ENCODE measurements at places on chromosomes 13 and 19. TPM values are rescaled to one million over a fixed set of nuclear protein-coding genes. Genes with fewer than 3 reads are reported as not detected.

The NCCRP1 gene
- not detected for polyA plus RNA-seq

DNA sequence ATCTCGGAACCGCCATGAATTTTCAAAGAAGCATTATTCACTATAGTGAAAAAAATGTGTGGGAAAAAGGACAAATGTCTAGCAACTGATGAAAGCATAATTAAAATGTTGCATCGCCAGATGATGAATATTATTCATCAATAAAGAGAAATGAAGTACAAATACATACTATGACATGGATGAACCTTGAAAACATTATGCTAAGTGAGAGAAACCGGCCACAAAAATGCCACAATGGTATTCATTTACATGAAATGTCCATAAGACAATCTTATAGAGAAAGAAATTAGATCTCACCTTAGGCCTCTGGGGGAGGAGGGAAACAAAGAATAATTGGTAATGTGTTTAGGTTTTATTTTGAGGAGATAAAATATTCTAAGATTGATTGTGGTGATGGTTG lies 645.0 kb downstream of the EFNB2 start:
- H3K27ac ChIP-seq: no peak overlapping the region
- H3K36me3 ChIP-seq: no peaks in the 10 kb centered on the region
- H3K4me1 ChIP-seq: no peaks in the 10 kb centered on the region
- H3K27me3 ChIP-seq: no peaks in the 10 kb centered on the region
- no peak for DNase-seq

The NALCN gene
- polyA plus RNA-seq: not detected

DNA sequence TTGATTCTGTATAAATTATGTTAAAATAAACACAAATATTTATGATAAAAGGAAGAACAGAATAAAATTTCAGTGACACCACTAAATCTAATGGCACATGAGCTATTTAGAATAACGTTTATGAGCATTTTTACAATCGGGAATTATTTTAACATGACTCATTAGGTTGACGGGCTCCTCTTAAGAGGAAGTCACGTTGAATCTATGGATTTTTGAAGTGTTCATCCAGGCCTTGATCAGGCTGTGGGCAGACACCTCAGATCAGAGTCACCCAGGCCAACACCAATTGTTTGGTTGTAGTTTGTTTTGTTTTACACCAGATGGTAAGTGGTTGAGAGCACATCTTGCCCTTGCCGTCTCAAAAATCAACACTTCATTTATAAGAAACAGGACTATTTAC lies 257.8 kb downstream of the FOXO1 start:
- H3K27ac ChIP-seq: no peak overlapping the region
- H3K27me3 ChIP-seq: no peaks in the 10 kb centered on the region

The CLEC17A gene
- polyA plus RNA-seq: 127 TPM

The TPTE2 gene
- not detected for polyA plus RNA-seq

GRCh38 chr19:35938282-35939224 lies 2.4 kb downstream of the LRFN3 start:
- H3K27me3 ChIP-seq: peaks cover 45% of the 10 kb centered on the region
- no peaks in the 10 kb centered on the region for H3K36me3 ChIP-seq
- peak overlapping the region; percentile 81 for H3K4me3 ChIP-seq
- no peak overlapping the region for H3K27ac ChIP-seq
- no peak for DNase-seq
- H3K4me1 ChIP-seq: peaks cover 17% of the 10 kb centered on the region

DNA sequence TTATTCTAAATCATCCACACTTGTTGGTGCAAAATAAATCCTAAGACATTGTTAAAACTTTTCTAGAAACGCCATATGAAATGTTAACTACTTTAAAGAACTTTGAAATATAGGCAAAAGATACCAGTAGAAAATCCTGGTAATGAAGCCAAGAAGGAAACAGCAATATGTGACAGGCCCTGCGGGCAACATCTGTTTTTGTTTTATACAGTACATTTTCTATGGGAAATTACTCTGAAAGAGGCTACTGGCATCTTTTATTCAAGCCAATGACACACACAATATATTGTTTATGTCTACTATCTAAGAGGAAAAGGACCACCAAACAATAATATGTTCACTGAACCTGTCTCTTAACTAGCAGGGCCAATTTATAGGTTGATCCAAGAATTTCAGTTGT lies 829.7 kb downstream of the PCDH17 start:
- no peaks in the 10 kb centered on the region for H3K4me1 ChIP-seq
- H3K36me3 ChIP-seq: no peaks in the 10 kb centered on the region
- no peak overlapping the region for H3K27ac ChIP-seq
- DNase-seq: no peak

GRCh38 chr19:33677745-33678426 lies 56.1 kb downstream of the CHST8 start:
- no peak for DNase-seq
- no peaks in the 10 kb centered on the region for H3K4me1 ChIP-seq
- H3K27me3 ChIP-seq: peaks cover 19% of the 10 kb centered on the region

- no peak overlapping the region for H3K27ac ChIP-seq
- peaks cover 20% of the 10 kb centered on the region for H3K36me3 ChIP-seq
- H3K4me1 ChIP-seq: peaks cover 8% of the 10 kb centered on the region
- no peak overlapping the region for H3K4me3 ChIP-seq
Observed at GRCh38 chr19:55269299-55269698, 10.5 kb upstream of the PPP6R1 start.

GRCh38 chr13:97570442-97570841 lies 136.5 kb downstream of the RAP2A start:
- no peak overlapping the region for H3K4me3 ChIP-seq
- DNase-seq: no peak
- H3K27me3 ChIP-seq: peaks cover 24% of the 10 kb centered on the region
- H3K27ac ChIP-seq: no peak overlapping the region

- no peaks in the 10 kb centered on the region for H3K27me3 ChIP-seq
- DNase-seq: no peak
- no peak overlapping the region for H3K4me3 ChIP-seq
- H3K27ac ChIP-seq: no peak overlapping the region
Observed at GRCh38 chr13:44819245-44819644, 170.0 kb downstream of the NUFIP1 start.

DNA sequence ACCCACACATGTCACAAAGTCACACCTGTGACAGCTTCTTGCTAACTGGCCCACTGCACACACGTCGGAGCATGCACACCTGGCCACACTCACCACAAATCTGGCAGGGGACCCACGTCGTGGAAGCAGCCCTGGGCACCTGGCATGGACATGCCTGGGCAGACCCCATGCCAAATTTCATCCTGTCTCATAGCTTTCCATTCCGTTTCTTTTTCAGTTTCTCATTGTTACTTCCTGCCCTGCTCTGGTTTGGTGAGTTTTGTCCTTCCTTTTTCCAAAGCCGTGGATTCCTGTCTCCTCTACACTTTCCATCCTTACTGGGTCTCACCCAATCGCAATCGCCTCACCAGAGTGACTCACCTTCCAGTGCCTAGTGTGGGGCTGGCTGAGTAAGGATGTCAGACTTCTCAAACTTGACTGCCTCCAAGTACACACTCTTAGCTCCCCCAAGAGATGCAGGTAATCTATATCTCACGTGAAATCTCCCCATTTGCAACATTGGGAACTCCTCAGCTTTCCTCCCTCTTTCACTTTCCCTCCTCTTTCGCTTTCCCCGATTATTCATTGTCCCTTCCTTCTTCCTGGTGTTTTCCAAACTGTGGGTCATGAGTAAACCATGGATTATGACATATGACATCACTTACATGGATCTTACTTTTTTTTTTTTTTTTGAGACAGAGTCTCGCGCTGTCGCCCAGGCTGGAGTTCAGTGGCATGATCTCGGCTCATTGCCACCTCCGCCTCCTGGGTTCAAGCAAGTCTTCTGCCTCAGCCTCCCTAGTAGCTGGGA lies 1.6 kb upstream of the BBC3 start:
- H3K27me3 ChIP-seq: peaks cover 14% of the 10 kb centered on the region
- DNase-seq: peak; percentile 37

DNA sequence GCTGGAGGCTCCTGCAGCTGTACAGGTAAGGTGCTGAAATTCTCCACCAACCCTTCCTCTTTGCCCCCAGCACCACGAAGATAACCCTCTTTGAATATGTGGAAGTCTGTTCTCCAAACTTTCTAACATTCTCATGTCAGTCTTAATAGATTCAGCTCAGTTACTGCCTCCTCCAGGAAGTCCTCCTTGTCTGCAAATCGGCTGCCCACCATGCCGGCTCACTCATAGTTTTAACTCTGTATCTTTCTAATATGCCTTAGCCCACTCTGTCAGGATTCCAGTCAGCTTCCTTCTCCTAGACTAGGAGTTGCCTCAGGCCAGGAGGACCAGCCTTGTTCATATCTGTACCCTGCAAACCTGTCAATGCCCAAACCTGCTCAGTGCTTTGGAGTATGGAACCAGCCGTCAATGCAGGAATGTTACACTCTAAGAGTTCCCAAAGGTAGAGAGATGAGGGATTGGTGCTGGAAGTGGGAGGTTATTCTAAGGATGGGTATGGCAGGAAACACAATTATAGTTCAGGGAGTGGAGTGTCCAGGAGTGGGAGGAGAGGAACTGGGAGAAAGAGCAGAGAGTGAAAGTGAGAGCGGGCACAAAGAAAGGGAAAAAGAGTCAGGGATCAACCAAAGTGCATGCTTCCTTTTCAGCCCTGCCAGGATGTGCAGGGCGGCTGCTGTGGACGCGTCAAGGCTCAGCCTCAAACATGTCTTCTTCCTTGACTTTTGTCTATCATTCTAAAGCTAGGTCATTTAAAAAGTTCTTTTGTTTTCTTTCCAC lies 38.0 kb upstream of the ALOX5AP start:
- no peak for DNase-seq
- no peaks in the 10 kb centered on the region for H3K36me3 ChIP-seq
- no peak overlapping the region for H3K4me3 ChIP-seq
- H3K27me3 ChIP-seq: no peaks in the 10 kb centered on the region

DNA sequence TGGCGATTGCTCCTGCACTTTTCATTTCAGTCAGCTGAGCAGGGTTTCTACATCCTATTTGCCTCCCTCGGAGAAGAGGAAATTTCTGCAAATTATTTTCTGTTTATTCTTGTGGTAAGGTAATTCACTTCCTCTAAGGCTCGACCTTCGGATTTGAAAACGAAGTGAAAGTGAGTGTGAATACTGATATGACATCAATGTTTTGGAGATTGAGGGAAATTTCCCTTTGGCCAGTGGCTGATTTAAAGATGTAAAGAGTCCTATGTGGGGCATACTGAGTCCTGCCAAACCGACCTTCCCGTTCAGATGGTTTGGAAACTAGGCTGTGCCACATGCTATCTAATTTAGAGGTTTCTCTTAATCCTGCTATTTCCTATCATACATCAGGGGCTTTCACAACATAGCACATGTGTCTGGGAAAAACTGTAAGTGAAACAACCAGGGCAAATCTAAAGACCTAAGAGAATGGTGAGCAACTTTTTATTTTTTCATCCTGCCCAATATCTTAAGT lies 112.3 kb downstream of the POSTN start:
- H3K27ac ChIP-seq: no peak overlapping the region
- no peak for DNase-seq
- H3K36me3 ChIP-seq: no peaks in the 10 kb centered on the region
- no peaks in the 10 kb centered on the region for H3K27me3 ChIP-seq
- no peak overlapping the region for H3K4me3 ChIP-seq

- no peaks in the 10 kb centered on the region for H3K27me3 ChIP-seq
- peak overlapping the region; percentile 68 for H3K27ac ChIP-seq
- H3K4me1 ChIP-seq: peaks cover 44% of the 10 kb centered on the region
- DNase-seq: no peak
- H3K4me3 ChIP-seq: no peak overlapping the region
Observed at GRCh38 chr13:114112826-114113322, 19.5 kb downstream of the RASA3 start.

- H3K36me3 ChIP-seq: no peaks in the 10 kb centered on the region
- DNase-seq: no peak
- no peak overlapping the region for H3K27ac ChIP-seq
- no peaks in the 10 kb centered on the region for H3K27me3 ChIP-seq
- H3K4me1 ChIP-seq: no peaks in the 10 kb centered on the region
Observed at GRCh38 chr13:67004511-67004910, 225.6 kb downstream of the PCDH9 start.

The ZNF285 gene
- polyA plus RNA-seq: 5.3 TPM

The ADM5 gene
- polyA plus RNA-seq: 0.19 TPM

GRCh38 chr13:109971006-109971405 lies 184.6 kb upstream of the IRS2 start:
- no peaks in the 10 kb centered on the region for H3K27me3 ChIP-seq
- no peaks in the 10 kb centered on the region for H3K36me3 ChIP-seq
- DNase-seq: no peak
- no peaks in the 10 kb centered on the region for H3K4me1 ChIP-seq
- H3K27ac ChIP-seq: no peak overlapping the region
- H3K4me3 ChIP-seq: no peak overlapping the region

DNA sequence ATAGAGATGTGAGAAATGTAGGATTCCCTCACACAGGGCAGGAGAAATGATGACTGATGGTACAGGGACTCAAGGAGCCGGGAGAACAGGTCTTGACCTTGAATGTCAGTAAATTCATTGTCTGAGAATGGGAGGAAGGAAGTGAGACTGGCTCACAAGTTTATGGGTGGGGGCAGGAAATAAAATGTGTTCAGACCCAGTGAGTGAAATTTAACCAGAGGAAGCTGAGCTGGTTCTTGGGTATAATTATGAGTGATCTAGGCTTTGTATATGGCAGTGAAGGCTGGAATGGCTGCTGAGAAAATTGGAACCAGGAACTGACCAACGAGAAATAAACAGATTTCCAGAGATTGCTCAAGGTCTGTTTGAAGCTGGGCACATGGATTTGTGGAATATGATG lies 6.3 kb upstream of the IGSF23 start:
- DNase-seq: peak; percentile 6
- no peak overlapping the region for H3K4me3 ChIP-seq
- peaks cover 15% of the 10 kb centered on the region for H3K4me1 ChIP-seq
- H3K36me3 ChIP-seq: no peaks in the 10 kb centered on the region

- no peak for DNase-seq
- peaks cover 10% of the 10 kb centered on the region for H3K36me3 ChIP-seq
- H3K27me3 ChIP-seq: peaks cover 60% of the 10 kb centered on the region
- H3K4me3 ChIP-seq: no peak overlapping the region
- H3K4me1 ChIP-seq: no peaks in the 10 kb centered on the region
Observed at GRCh38 chr13:26806891-26807290, 46.3 kb upstream of the GPR12 start.

All from naive B cell (primary cell).